Stimulated activated CD4-positive, alpha-beta T cell treated with anti-CD3 and anti-CD28 coated beads, Interleukin-1b, Interleukin-23, amount 100 ng/mL, for 24 hours (primary cell): ENCODE measurements at places on chromosomes 4 and X.

DNA sequence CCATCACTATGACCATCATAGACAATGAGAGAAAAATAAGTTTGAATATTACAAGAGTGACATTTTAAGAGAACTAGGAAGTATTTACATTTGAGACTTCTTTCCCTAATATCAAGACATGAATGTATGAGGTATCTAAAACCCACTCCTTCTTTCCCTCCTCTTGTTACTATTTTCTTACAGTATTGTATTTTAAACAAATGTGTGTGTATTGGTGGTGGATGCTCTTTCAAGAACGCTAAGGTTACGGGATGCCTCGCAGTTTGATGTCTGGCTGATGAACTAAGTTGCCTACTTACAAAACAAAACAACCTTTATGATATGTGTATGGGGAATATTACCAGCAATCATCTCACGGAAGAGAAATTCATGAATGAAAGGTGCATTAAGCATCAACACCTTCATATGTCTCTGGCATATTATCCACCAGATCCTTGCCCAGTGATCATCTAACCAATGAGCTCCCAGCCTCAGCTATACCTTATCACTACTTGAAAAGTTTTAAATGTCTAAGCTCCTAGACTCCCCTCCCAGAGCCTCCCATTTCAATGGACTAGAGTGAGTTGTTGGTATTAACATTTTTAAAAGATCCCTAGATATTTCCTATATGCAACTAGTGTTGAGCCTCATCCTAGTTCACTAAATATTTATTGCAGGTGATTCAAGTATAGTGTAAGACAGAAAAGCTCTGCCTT lies 10.6 kb downstream of the AREG start:
- no peak for DNase-seq

- DNase-seq, result no peak
Observed at GRCh38 chr4:158459085-158459820, 62.4 kb upstream of the RXFP1 start.

- DNase-seq, result no peak
Observed at GRCh38 chr4:186598686-186599085, 43.3 kb upstream of the MTNR1A start.

DNA sequence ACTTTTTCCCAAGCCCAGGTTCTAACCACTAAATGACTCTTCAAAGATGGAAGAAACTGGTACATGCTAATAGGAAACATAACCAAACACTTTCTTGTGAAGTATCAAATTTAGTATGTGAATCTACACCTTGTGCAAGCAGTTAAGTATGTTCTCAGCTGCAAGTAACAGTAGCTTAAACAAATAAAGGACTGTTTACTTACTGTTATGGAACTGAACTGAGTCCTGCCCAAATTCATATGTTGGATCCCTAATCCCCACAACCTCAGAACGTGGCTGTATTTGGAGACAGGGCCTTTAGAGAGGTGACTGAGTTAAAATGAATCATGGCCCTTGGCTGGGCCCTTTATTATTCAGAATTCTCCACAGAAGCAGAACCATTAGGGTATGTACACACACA lies 178.7 kb downstream of the KDR start:
- no peak for DNase-seq

GRCh38 chr4:11687727-11688126 lies 259.0 kb upstream of the HS3ST1 start:
- no peak for DNase-seq

- DNase-seq, result no peak
Observed at GRCh38 chr4:76203541-76203940, 10.1 kb downstream of the SCARB2 start.

- DNase-seq, result no peak
Observed at GRCh38 chr4:108991551-108992328, 228.9 kb upstream of the ETNPPL start.

DNA sequence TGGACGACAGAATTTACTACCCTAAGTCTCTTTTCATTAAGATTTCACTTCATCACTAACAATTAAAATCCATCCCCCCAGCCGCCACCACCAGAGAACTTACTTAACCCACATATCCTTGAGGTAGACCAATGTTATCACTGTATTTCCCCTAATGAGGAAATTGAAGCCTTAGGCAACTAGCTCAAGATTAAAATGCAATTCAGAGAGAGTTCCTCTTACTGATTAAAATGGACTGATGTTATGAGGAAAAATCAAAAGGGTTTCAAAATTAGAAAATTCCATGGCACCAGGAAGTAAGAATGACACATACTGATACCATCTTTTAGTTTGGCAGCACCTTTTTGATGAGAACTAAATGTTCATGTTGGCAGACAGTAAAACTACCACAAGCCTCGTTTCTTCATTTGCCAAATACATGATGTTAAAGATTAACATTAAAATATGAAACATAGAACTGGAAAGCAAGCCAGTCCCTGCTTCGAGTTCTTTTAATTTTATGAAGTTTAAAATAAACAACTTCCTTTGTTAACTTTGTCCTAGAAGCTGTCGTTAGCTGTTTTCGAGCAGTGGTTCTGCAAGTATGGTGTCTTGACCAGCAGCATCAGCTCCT lies 69.3 kb upstream of the CCDC160 start:
- DNase-seq, result no peak

- DNase-seq, result no peak
Observed at GRCh38 chr4:167779864-167780263, 312.5 kb upstream of the ANXA10 start.

- no peak for DNase-seq
Observed at GRCh38 chr4:48187813-48188212, 53.8 kb upstream of the TXK start.

GRCh38 chrX:12563121-12563520 lies 228.1 kb upstream of the PRPS2 start:
- no peak for DNase-seq

DNA sequence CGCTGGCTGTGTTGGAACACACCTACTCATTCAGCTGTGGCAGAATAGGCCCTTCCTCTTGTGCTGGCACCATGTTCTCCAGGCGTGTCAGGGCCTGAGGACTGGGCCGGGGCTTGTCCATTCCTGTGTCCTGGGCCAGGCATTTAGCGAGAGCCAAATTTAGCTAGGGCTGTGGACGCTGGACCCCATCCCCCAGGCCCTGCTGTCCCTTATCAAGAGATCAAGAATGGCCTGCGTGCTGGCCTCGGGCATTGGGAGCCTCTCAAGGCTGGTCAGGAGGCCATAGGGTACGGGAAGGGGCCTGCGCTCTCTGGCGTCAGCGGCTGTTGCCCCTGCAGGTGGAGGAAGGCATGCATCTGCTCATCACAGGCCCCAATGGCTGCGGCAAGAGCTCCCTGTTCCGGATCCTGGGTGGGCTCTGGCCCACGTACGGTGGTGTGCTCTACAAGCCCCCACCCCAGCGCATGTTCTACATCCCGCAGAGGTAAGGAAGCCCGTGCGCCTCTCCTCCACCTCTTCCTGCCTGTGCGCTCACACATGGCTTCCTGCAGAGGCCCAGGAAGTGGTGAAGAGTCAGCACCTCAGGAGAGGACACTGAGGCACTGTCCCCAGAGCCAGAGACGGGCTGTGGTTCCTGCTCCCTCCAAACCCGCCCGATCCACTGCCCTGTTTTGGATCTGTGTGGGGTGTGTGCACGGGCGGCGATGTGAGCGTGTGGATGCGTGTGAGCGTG lies 15.3 kb downstream of the ABCD1 start:
- no peak for DNase-seq
